ENCODE measurements at places on chromosomes 2 and 18. TPM values are rescaled to one million over a fixed set of nuclear protein-coding genes. Genes with fewer than 3 reads are reported as not detected.

SMYD1 gene
- total RNA-seq, result 0.17 TPM

GPR39 gene
- 6.2 TPM for total RNA-seq

ABCG8 gene
- total RNA-seq, result not detected

RNF125 gene
- total RNA-seq, result 12.1 TPM

TM4SF20 gene
- not detected for total RNA-seq

IL36RN gene
- total RNA-seq, result not detected

CXCR4 gene
- total RNA-seq, result 62.1 TPM

NAT8 gene
- total RNA-seq, result not detected

ERBB4 gene
- 5.7 TPM for total RNA-seq

GKN2 gene
- total RNA-seq, result not detected

GNLY gene
- total RNA-seq, result not detected

PRSS56 gene
- not detected for total RNA-seq

FIGLA gene
- total RNA-seq, result not detected

BMP10 gene
- total RNA-seq, result not detected

GCKR gene
- total RNA-seq, result 0.07 TPM

IL1R2 gene
- total RNA-seq, result 0.17 TPM

OTX1 gene
- total RNA-seq, result 0.26 TPM

SATB2 gene
- total RNA-seq, result 10.3 TPM

GMCL1 gene
- 8.1 TPM for total RNA-seq

SRD5A2 gene
- 0.04 TPM for total RNA-seq

All from H7 (cell line).